SK-N-SH (cell line): ENCODE measurements at places on chromosomes 11 and 22. TPM values are rescaled to one million over a fixed set of nuclear protein-coding genes. Genes with fewer than 3 reads are reported as not detected.

The PRAME gene
- polyA plus RNA-seq = 193 and 241 TPM in 2 replicates

- DNase-seq = no peak
Observed at GRCh38 chr11:66745356-66746235, 16.6 kb upstream of the SPTBN2 start.

- DNase-seq = no peak
Observed at GRCh38 chr22:30825711-30826505, 131.2 kb downstream of the OSBP2 start.

GRCh38 chr11:124115782-124116616, 749 bp downstream of the VWA5A start:
- peak; percentile 15 for DNase-seq

GRCh38 chr11:16280256-16280682, 76.1 kb downstream of the SOX6 start:
- no peak for DNase-seq

DNA sequence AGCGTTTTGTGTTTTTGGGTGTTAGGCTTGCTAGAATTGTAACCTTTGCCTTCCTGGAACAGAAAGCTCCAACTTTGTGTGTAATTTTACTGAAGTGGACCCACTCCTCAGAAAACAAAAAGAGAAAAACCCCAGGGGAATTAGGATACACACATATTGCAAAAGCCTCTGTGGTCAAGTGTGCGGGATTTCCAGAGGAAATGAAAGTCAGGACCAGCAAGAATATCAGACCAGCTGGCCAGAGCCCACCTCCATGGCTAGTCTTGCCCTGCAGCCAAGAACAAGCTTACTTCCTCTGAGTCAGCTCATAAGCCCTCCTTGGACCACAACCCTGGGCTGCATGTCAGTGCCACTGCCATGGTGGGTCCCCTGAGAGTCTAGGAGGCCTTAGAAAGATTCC, 37.0 kb upstream of the FTH1 start:
- DNase-seq = no peak

DNA sequence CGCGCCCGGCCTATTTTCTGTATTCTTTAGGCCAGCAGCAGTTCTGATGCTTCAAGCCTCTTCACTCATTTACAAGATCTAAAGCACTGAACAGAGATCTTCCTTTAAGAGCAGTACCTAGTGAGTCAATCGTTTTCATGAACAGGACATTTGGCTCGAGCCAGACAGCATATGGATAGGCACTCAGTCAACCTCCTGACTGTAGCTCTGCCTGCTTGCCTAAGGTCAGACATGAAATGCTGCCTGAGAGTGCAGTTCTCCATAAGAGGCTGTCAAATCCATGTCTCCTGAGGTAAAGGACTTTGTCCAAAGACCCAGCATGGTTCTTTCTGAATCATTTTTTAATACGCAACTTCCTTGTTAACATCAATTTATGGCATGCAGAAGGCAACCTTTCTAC, 941.2 kb downstream of the DLG2 start:
- DNase-seq = no peak

- DNase-seq = no peak
Observed at GRCh38 chr11:126704096-126704495, 296.5 kb downstream of the KIRREL3 start.

The ZNF214 gene
- polyA plus RNA-seq = 1.4 and 2.5 TPM in 2 replicates

DNA sequence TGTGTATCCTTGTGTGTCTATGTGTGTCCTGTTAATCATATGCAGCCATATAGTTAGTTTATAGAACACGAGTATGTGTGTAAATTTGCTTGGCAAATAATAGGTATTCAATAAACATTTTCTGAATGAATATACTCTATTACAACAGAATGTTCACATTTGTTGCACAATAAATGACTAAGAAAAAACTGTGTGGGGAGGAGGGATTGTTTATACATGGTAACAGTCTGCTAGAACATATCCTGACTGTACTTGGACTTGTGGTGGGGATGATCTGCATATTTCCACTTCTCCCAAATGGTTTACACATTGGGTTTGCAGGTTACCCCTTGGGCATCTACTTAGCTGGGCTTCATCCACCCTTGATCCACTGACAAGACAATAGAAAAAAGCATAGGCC, 194.6 kb downstream of the INSC start:
- DNase-seq = no peak

The NCF4 gene
- polyA plus RNA-seq = not detected in 2 replicates

DNA sequence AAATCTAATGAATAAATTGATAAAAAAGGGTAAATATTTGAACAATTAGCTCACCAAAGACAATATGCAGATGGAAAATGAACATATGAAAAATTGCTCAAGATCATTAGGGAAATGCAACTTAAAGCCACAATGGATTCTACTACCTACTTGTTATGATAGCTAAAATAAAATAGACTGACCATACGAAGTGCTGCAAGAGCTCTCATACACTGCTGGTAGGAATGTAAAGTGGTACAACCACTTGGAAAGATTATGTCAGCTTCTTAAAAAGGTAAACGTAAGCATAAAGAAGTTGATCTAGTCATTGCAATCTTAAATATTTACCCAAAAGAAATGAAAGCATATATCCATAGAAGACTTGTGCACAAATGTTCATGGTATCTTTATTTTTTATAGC, 504.2 kb upstream of the ARHGAP42 start:
- no peak for DNase-seq

DNA sequence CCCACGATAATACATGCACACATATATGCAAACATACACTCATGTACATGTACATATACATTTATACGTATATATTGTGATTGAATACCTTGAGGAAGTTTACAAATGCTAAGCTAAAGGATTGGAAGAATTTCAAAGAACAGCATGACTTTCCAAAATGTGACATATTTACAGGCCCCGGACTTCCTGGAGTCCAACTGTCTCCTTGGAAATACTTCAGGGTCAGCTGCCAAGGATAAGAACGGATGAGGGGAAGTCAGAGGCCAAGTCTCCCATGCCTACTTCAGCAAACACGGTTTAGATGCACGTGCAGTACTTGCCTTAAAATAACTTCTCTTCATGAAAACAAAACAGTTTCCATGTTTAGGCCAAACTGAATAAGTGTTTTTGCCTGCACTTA, 213.6 kb downstream of the DYNC2H1 start:
- no peak for DNase-seq

The VWCE gene
- 3.4 and 5.0 TPM in 2 replicates for polyA plus RNA-seq

The OR6X1 gene
- polyA plus RNA-seq = not detected in 2 replicates

DNA sequence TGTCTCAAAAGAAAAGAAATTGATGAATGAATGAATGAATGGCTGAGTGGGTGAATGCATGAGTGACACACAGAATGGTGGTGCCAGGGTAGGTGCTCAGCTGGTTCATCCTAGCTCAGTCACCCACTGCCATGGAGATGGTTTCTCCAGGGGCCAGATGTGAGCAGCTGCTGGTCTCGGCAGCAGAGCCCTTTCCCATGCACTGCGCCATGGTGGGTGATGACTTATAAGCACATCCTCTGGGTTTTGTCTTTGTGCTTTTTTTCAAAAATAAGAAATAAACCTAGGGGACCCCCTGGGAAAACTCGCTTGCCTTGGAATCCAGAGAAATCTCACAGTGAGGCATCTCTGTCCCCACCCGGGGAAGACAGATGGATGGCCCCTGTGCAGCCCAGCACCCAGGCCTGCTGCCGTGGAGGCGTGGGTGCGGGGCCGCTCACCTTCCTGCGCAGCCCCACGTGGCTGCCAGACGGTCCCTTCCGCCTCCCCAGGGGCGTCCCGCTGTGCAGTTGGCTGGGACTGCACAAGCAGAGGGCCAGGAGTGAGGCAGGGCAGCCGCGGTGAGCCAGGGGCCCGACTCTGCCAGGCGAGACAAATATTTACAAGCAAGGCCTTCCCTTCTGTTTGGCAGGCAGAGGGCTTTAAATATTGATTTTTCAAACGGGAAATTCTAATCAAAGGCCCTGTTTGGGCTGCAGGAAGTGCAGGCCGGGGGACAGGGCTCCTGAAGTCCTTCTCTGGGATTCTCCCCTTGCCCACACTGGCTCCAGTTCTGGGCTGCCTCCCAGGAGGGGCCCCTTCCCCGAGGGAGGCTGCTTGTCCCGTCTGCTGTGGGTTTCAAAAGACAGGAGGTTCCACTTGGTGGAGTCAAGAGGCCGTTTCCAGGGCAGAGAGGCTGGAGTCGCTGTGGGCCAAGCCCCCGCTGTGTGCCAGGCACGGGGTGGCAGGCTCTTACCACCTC, 24.3 kb downstream of the MPPED1 start:
- no peak for DNase-seq

GRCh38 chr11:207208-207862, at the start of the genes BET1L and RIC8A:
Gene BET1L (minus strand): TSS chr11:207399. CDS start chr11:207321, 78 bp downstream.
Gene RIC8A (plus strand): TSS chr11:207708. CDS start chr11:208855, 1,147 bp downstream.
- DNase-seq = peak; percentile 98
